ENCODE measurements at places on chromosomes 7 and 10.

GRCh38 chr10:119818889-119819270 is 53.8 kb downstream of the MCMBP start:
- no peak for DNase-seq

DNA sequence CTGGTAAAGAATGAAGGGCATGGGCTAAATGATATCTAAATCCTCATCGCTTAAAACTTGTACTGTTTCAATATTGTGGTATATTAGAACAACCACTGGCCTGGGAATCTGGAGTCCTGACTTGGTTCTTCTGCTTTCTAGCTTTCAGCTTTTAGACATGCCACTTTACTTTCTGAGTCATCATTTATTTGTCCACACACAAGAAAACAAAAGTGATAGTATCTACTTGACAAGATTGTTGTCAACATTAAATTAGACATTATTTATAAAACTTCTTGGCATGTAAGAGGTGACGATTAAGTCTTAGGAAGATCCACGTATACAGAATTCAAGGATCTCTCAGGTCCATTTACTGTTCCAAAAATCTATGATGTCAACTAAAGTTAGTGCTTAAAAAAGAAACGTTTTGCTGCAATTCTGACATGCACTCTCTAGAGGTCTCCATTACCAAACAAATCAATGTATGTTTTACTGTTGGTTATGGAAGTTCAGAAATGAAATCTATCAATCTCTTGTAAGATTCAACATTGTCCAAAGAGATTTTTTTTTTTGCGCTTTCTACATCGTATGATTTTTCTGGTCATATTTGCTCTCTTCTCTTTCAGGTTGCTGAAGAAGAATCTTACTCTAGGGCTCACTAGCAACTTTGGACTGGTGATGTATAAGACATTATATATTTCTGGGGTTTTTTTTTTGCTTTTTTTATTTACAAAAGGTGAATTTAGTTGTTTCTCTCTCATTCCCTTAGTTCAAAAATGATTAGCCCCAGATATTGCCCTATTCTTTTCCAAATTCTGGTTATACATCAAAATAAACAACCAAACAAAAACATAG is 53.6 kb upstream of the DYNC1I1 start:
- DNase-seq, result no peak

DNA sequence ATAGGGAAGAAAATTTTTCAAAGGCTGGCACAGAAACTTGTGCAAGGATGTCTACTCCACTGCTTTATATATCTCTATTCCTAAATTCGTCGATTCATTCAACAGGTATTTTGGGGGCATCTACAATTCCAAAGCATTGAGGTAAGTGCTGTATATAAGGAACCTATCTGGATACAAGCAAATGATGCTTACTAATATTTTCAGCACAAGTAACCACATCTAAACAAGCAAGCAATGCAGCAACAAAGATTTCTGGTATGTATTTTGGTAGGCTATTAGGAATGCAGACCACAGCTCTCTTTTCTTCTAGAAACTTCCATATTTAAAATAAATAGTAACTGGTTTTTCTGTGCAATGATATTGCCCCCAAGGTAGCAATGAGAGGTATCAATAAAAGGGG is 183.9 kb downstream of the SGMS1 start:
- DNase-seq, result no peak

GRCh38 chr7:98935811-98936210 is 57.5 kb downstream of the TRRAP start:
- no peak for DNase-seq

DNA sequence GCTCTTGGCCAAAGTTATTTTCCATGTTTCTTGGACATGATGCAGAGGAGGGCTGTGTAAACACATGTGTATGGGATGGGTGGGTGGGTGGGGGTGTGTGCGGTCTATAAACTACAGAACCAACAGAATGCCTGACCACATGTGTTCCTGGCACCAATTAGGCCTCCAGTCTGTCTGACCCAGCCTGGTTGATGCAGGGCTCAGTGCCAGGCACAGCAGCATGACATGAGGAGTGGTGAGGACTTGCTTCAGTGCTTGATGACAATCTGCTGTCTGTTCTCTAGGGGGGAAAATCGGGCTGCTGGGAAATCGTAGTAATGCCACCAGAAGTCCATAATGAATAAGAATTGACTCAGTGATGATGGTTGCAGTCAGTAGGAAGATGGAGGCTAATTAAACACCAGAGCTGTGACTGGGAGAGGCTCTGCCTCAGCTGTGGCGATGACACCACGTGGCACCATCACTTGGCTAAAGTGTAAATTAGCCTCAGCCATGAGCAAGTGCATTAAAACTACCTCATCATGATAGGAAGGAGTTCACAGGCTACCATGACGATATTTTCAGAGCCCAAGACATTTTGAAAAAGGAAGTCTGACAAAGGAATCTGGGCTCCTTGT is 260.1 kb upstream of the PODXL start:
- DNase-seq, result no peak

GRCh38 chr10:7233259-7233991 is 177.4 kb downstream of the SFMBT2 start:
- no peak for DNase-seq

- no peak for DNase-seq
These were observed 16.9 kb downstream of the SSC4D start for GRCh38 chr7:76392531-76393115.

DNA sequence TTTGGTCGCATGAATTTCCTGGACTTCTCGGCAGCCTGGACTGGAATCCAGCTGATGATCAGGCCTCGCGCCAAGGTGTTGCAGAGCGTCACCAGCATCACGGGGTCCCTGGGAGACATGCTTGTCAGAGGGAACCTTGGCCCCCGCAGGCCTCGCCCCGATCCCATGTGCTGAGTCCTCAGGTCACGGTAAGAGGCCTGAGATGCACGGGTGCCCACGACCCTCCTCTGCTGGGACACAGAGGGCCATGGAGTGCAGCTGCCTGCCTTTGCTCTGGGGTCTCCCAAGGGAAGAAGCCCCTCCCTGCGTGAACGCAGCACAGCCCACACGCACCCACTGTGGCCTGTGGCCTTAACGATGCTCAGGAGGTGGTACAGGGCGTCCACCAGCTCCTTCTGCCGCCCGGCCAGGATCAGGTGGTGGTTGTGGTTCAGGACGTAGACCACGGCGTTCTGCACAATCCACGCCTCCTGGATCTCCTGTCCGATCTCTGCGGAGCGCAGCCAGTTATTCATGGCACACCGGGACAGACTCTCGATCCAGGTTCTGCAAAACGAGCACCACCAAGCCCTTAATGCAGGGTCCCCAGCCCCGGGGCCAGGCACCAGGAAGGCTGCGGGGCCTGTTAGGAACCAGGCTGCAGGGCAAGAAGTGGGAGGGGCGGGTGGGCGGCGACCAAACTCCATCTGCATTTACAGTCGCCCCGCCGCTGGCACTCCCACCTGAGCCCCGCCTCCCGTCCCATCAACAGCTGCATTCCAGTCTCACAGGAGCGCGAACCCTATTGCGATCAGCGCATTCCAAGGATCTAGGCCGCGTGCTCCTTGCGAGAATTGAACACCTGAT is 29.4 kb downstream of the CFAP46 start:
- no peak for DNase-seq

DNA sequence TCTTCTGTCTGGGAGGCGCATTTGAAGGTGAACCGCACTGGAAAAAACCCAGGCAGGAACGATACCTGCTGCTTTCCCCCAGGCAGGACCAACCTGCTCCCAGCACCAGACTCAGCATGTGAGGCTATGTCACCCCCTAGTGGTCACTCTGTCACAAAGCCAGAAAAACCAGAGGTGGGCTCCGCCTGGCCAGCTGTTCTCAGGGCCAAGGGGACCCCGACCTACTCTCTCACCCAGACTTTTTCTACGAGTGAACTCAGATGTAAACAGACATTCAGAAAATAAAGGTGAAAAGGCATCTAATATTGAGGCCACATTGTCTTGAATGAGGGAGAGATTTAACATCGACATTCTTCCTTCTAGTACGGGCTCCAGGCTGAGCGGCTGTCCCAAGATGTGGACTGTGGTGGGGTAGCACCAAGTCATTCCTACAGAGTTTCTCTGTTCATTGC is 117.3 kb downstream of the PRKAG2 start:
- DNase-seq, result peak; percentile 45

GRCh38 chr10:30995081-30995770 is 36.4 kb downstream of the ZNF438 start:
- no peak for DNase-seq

- DNase-seq, result no peak
These were observed 8.2 kb upstream of the GET4 start for GRCh38 chr7:868189-868486.

- no peak for DNase-seq
These were observed 80.4 kb downstream of the NOC3L start for GRCh38 chr10:94282369-94282768.

DNA sequence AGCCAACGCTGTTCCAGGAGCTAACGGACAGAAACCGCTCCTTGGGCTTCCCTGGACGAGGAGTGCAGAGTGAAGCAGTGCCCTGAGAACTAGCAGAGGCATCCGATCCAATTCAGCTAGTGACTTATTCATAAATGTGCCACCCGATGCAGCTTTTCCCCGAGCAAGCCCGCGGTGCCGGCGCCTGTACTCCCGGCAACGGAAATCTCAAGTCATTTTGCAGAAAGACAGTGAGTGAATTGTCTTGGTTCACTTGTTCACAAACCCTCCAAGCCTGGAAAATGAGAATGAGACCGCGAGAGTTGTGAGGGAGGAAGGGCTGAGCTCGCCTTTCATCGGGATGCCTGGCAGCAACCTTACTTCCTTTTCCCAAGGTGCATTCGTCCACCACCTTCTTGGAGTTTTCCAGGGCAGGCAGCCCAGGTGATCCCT is 87.5 kb downstream of the COBL start:
- no peak for DNase-seq

GRCh38 chr10:99845837-99846382 is 63.5 kb downstream of the ABCC2 start:
- DNase-seq, result peak; percentile 35

DNA sequence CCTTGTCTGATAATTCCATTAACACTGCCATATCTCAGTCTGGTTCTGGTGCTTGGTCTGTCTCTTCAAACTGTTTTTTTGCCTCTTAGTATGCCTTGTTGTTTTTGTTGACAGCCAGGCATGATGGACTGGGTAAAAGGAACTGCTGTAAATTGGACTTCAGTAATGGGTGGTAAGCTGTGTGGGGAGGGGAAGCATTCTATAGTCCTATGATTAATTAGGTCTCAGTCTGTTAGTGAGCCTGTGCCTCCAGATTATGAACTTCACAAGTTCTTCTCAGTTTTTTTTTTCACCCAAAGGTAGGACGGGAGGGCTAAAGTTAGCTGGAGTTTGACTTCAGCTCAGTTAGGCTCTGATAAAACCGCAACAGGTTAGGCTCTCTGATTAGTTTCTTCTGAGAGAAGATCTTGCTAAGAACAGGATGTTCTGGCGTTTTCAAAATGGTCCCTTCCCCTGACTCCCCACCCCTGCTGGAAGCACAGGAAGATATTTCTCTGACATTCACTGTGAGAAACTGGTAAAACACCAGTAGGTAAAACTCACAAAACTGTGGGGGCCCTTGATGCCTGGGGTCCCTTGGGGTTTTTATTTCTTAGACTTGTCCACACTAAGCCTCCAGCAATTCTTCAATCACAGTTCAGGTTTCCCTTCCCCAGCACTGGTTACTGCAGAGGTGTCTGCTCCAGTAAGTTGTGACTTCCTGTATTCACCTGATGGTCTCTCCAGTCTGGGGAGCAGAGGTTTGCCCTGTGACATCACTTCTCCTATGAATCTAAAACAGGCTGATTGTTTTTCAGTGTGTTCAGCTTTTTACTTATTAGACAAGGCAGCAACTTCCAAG is 43.3 kb upstream of the CCDC71L start:
- no peak for DNase-seq

DNA sequence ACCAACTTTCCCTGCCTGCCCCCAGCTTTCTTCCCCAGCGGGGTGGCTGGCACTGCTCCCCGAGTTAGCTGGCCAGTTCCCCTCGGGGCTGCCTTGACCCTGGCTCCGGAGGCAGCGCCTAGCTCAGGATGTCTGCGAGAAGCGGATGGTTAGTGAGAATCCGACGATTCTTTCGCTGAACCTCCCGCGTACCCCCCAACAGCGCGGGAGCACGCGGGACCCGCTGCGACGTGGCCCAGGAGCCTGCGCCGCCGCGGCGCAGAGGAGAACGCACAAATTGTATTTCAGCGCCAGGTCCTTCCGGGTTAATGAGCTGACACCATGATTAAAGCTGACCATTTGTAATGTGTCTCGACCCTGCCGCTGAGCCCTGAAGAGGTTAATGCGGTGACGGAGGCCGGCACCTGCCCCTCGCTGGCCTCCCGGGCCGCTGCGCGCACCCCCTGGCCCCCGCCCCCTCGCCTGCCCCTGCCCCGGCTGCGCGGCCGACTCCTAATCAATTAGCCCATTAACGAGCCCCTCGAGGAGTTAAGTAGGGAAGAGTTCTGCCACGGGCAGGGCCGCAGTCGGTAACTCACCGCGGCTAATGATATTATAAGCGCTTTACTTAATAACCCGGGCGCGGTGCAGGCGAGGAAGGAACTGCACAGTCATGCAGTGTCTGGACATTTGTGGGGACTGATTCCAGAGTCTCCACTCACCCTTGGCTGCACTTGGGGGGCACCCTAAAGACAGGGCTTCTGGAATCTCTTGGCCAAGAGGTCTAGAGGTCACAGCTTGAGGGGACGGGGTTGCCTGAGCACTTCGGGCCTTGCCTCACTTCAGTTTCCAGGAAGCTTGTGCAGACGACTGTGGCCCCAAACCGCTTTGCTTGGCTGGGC is 1.7 kb upstream of the HMX2 start:
- DNase-seq, result no peak

GRCh38 chr7:99142727-99143520 is 984 bp downstream of the SMURF1 start:
- peak; percentile 89 for DNase-seq

DNA sequence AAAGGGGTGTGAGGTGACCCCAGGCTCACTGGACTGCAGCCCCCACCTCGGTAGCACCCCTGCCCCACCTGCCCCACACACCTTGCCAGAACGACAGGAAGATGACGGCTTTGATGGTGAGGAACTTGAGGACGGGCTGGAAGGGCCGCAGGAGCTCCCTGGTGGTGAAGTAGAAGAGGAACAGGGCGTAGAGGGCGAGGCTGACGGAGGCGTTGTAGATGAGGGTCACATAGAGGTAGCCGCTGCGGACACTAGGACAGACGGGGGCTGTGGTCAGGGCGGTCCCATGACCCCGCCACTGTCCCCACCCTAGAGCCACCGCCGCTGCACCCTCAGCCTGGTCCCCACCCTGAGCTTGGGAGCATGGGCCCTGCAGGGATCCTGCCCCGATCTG is 7.6 kb downstream of the TMEM184A start:
- DNase-seq, result no peak

DNA sequence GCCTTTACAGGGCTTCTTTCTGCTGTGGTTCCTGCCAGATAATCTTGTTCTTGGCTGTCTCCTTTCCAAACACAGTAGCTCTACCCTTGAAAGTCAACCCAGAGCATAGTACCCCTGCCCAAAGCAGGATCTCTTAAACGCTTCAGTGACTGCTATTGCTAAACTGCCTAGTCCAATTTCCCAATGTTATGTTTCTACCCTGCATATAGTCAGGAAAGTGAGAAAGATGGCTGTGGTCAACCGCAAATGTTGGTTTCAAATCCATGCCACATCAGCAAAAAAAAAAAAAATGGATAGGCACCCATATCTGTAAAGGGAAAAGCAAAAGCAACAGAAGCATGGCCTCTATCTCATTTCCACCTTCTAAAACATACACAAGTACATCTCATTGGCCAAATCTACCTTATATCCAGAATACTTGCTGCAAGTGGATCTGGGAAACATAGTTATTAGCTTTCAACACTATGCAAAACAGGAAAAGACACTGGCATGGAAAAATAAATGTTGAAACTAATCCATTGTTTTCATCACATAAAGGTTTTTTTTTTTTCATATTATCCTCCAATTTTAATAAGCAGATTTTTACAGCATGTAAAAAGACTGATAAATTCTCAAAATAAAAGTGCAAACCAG is 59.8 kb downstream of the DNAJC1 start:
- DNase-seq, result no peak

Data from T-helper 1 cell (primary cell).